OCI-LY7 (cell line): ENCODE measurements at places on chromosomes 2 and 18.

- DNase-seq, result no peak
Observed at GRCh38 chr18:45820106-45820745, 5.2 kb upstream of the SIGLEC15 start.

DNA sequence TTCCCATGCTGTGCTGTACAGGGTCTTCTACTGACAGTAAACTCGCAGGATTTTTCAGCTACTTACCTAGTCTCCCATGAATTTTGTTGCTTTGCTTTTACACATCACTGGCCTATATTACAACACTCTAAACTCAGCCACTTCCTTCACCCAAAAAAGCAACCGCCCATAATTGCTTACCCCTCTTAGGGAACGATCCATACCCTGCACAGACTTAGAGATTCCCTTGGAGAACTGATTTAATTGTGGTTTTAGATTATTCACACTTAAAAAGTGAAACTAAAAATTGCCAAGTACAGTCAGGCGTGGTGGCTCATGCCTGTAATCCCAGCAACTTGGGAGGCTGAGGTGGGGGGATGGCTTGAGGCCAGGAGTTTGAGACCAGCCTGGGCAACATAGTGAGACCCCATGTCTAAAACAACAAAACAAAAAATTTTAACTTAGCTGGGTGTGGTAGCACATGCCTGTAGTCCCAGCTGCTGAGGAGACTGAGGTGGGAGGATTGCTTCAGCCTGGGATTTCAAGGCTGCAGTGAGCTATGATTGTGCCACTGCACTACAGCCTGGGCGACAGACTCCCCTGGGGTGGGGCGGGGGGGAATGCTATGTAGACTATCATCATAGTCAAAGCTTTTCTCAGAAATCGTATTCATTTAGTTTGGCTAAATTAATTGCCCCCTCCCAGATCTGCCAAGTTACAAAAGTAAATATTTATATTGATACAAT, 19.3 kb downstream of the MRPL30 start:
- no peak for DNase-seq

GRCh38 chr2:2523461-2524347, 192.6 kb upstream of the MYT1L start:
- no peak for DNase-seq

GRCh38 chr2:10977003-10977402, 65.3 kb downstream of the KCNF1 start:
- DNase-seq, result no peak

- no peak for DNase-seq
Observed at GRCh38 chr2:136713739-136714138, 51.6 kb upstream of the THSD7B start.
